C1 segment of cervical spinal cord (tissue), 14 donors: ENCODE measurements at places on chromosomes 4 and X.

GRCh38 chr4:73070074-73070390 lies 516 bp upstream of the COX18 start:
- no peak for DNase-seq

DNA sequence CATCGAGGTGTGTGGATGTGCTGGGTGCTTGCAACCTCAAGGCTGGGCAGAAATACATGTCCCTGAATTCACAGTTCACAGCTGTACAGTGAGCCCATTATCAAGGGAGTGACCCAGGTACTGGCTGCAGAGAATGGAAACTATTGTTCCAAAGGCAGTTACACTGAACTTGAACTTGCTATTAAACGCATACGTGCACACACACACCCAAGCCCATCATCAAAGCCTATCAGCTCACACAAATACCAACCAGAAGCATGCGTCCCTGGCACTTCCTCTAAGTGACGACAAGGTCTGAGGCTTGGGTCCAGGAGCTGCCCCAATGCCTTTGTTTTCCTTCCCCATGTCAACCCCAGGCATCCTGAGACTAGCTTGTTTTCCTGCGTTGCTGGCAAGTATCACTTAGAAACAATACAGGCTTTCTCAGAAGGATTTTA lies 88.6 kb downstream of the IRF2 start:
- no peak for DNase-seq

DNA sequence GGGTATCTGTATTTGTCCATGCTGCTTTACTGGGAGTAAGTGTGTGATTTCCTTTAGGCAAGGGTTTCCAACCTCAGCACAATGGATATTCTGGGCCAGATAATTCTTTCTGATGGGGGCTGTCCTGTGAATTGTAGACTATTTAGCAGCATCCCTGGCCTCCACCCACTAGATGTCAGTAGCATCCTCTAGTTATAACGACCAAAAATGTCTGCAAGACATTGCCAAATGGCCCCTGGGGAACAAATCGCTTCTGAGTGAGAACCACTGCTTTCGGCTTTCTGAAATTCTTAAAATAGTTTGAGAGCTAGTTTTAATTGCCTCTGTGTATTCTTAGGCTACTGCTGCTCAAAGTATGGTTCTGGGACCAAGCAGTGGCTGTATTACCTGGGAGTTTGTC lies 81.2 kb upstream of the GPM6B start:
- DNase-seq, result no peak

- DNase-seq, result no peak
Observed at GRCh38 chrX:100512471-100512870, 72.3 kb upstream of the TNMD start.
